Activated CD4-positive, CD25-positive, alpha-beta regulatory T cell (primary cell): ENCODE measurements at places on chromosomes 5 and 9.

- no peak for DNase-seq
Measured at GRCh38 chr5:18023275-18023674, 389.0 kb downstream of the TAF11L14 start.

DNA sequence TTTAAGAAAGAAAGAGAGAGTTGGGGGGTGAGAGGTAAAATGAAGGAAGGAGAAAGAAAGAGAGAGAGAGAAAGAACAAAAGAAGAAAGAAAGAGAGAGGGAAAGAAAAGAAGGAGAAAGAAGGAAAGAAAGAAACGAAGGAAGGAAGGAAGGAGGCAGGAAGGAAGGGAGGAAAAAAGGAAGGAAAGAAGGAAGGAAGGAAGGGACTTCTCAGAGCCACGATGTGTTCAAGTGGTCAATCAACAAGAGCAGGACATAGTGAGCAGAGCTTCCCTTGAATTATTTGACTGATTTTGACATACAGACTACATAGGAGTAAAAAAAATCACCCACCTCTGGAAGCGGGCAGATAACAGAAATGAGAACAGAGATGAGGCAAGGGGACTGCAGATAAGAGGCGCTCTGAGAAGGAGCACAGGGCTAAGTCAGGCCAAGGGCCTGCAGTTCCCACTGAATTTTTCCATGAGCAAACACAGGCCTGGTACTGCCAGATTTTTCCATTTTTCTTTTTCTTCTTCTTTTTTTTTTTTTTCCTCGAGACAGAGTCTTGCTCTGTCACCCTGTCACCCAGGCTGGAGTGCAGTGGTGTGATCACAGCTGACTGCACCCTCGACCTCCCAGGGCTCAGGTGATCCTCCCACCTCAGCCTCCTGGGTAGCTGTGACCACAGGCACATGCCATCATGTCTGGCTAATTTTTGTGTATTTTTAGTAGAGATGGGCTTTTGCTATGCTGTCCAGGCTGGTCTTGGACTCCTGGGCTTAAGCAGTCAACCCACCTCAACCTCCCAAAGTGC, 77.7 kb upstream of the IL17B start:
- DNase-seq, result no peak

GRCh38 chr5:20678814-20679298, 690.9 kb upstream of the CDH18 start:
- DNase-seq, result no peak

GRCh38 chr9:89374176-89374575, 55.9 kb downstream of the SECISBP2 start:
- no peak for DNase-seq

GRCh38 chr5:176620333-176620981, 9.9 kb downstream of the SNCB start:
- DNase-seq, result no peak

GRCh38 chr9:15541872-15542271, 11.0 kb upstream of the CCDC171 start:
- no peak for DNase-seq

- DNase-seq, result no peak
Measured at GRCh38 chr5:140182803-140183367, 7.9 kb downstream of the CYSTM1 start.

GRCh38 chr5:159330131-159330800, at the start of gene IL12B:
Gene IL12B (minus strand): TSS chr5:159330487. CDS start chr5:159326782, 3,705 bp downstream.
- no peak for DNase-seq

DNA sequence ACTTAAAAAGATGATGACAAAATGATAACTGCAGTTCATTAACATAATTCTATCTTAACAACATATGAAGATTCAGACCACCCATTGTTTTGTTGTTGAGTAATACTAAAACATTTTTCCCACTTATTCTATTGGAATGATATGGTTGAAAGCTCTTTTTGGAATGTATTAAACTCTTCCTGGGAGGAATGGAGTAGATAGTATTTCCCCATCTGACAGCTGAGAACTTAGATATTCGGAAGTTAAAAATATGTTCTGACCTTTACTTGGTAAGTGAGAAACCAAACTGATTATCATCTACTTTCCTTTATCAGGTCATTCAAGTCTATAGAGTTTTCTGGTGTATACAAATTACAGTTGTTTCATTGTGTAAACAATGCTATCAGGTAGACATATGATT, 452.9 kb downstream of the CSNK1G3 start:
- no peak for DNase-seq

GRCh38 chr9:91678807-91679580, 255.4 kb upstream of the NFIL3 start:
- DNase-seq, result no peak

- peak; percentile 76 for DNase-seq
Measured at GRCh38 chr5:172806897-172807672, 27.0 kb upstream of the ERGIC1 start.

DNA sequence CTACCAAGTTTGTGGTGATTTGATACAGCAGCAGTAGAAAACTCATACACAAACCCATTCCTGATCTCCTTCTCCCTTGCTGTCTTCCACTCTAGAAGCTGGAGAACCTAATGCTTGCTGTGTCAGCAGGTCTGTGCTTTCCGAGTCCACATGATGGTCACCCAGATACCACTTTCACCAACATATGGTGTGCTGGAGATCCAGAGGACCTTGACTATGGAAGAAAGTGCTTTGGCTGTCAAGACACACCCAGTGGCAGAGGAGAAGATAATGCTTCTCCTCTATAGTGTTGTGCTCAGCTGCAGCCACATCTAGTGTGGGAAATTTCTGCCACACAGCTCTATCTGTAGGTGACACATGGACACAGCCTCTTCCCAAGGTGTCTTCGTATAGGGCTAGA, 67.4 kb downstream of the UGCG start:
- DNase-seq, result no peak
